AG09309 (cell line): ENCODE measurements at places on chromosomes 3 and 15.

- DNase-seq: no peak
These were observed 56.5 kb downstream of the RPLP1 start for GRCh38 chr15:69509131-69509530.

DNA sequence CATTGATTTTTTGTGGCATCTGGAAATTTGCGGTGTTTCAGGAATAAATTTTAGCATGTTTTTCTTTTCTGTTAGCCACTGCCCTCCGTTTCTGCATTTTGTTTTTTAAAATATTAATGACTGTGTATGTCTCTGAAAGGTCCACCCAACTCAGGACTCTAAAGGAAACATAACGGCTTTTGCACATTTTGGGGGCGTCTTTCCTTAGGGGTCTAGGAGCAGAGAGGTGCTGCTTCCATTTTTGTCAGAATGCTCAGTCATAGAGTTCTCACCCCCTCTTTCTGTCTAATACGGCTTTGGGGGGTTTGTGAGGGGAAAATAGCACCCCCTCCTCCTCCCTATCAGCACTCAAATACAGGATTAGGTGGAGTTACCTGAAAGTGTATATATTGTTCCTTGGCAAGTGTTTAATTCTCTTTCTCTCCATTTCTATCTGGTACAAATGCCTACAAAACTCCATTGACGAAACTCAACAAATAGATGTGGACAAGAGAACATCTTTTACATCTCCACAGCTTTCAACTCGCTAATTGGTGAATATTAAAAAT lies 219.4 kb downstream of the MEIS2 start:
- DNase-seq: no peak

DNA sequence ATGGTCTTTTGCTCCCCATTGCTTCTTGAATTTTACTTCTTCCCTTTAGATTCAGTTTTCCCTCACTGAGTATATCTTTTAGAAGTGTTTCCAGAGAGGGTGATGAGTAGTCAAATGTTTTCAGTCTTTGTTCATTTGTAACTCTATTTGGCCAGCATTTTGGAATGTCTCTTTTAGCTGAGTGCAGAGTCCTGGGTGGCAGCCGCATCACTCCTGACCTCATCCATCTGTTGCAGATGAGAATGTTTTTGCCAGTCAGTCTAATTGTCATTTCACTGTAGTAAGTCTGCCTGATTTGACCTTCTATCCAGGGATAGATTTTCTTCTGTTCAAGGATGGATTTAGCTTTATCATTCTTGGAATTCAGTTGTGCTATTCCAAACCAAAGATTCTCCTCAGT lies 7.3 kb downstream of the SRPRB start:
- DNase-seq: peak; percentile 4

- DNase-seq: no peak
These were observed 3.3 kb downstream of the WDR49 start for GRCh38 chr3:167650459-167650858.

GRCh38 chr3:97838393-97838792 lies 16.6 kb downstream of the CRYBG3 start:
- DNase-seq: no peak

- no peak for DNase-seq
These were observed at the start of gene ZPLD1 for GRCh38 chr3:102434715-102435114. Gene ZPLD1, plus strand, starts transcription at chr3:102435015. Its CDS starts 3,473 bp downstream, at chr3:102438488.

DNA sequence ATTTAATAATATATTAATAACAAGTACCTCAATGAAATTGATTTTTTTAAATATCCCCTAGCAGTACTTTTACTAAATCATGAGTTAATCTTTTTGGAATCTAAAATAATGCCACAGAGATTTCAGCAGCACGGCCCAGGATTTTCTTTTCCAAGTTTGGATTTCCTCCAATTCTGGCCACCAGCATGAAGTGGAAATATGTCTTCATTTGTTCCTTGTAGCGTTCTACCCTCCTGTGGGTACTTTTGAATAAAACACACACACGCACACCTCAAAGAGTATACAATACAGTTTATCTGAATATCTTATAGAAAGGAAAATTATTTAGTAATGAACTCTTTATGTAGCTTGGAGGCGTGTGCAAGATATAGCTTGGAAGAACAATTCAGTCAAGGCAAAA lies 125.1 kb upstream of the STT3B start:
- DNase-seq: no peak

- DNase-seq: no peak
These were observed 135.1 kb downstream of the TMCO5A start for GRCh38 chr15:38069511-38070011.

GRCh38 chr15:58992181-58992580 lies 4.7 kb downstream of the RNF111 start:
- DNase-seq: no peak

- DNase-seq: no peak
These were observed 203.3 kb downstream of the TP63 start for GRCh38 chr3:189834462-189834861.

DNA sequence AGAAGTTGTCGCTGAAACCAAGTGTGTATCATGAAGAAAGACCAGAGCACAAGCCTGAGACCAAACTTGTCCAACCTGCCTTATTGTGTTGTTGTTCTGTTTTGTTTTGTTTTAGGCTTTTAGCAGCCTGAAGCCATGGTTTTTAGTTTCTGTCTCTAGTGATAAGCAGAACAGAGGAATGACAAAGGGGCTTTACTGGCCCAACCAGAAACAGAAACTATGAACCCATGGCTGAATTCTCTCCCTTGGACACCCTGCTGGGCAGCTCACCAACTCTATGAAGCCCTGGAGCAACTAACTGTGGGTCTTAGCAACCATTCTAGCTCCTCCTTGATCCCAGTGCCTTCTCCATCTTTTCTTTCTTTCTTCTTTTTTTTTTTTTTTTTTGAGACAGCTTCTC lies 30.3 kb downstream of the HCLS1 start:
- DNase-seq: no peak
